Osteoblast (primary cell): ENCODE measurements at places on chromosomes 3 and 15. TPM values are rescaled to one million over a fixed set of nuclear protein-coding genes. Genes with fewer than 3 reads are reported as not detected.
A peak's percentile ranks its signal among the peaks of the same experiment; 100 is the strongest.

GRCh38 chr3:87088430-87088992 lies 97.6 kb upstream of the VGLL3 start:
- H3K4me3 ChIP-seq: peak overlapping the region; percentile 82
- H3K36me3 ChIP-seq: no peaks in the 10 kb centered on the region
- DNase-seq: peak; percentile 82
- H3K4me1 ChIP-seq: peaks cover 18% of the 10 kb centered on the region
- no peaks in the 10 kb centered on the region for H3K27me3 ChIP-seq
- H3K27ac ChIP-seq: peak overlapping the region; percentile 93

DNA sequence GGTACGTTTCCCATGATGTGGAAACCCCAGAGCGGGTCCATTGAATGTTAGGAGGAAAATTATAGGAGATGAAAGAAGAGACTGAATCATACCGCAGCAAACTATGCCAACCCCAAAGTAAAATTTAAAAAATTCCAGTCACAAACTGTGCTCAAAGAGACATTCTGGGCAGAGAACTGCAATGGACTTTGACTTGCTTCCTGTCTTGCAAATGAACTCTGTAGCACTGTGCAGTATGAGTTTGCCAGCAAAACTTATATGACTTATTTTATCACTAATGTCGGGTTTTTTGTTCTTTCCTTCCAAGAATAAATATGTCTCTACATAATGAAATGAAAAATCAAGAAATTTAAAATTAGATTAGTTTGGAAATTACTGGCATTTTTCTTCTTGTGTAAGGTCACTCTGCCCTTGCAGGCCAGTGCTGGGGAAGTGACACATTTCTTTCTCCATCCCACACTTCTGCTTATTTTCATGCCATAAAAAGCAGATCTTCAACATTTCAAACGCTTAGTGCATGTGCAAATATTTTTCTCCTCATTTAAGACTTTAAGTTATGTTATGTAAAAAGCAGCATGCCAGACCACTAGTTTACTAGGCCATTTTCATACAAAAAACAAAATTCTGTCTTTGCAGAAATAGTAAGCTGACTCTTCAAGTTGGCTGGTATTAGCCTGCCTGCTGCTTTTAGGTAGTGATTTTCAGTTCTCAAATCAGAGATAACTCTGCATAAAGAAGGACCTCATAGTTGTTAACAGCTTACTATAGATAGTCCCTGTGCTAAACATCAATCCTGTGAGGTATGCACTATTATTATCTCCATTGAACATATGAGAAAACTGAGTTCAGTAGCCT lies 32.2 kb upstream of the SSR3 start:
- DNase-seq: peak; percentile 22
- no peaks in the 10 kb centered on the region for H3K36me3 ChIP-seq
- no peak overlapping the region for H3K4me3 ChIP-seq
- H3K4me1 ChIP-seq: no peaks in the 10 kb centered on the region
- H3K27me3 ChIP-seq: no peaks in the 10 kb centered on the region
- H3K27ac ChIP-seq: no peak overlapping the region

DNA sequence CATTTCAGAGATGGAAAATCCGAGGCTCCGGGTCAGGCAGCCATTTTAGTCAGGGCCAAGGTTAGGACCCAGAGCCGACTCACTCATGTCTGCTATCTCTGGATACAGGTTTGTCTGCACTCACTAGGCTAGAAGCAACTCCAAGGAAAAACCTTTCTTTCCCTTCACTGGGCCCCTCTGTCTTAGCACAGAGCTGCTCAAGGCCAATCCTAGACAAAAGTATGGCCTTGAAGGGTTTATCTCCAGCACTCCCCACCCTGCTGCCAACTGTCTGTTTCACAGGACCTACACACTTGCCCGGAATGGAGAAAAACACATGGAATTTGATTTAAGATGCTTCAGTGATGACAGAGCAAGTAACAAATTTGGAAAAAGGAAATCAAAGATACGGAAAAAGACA lies 25.6 kb downstream of the ACAN start:
- peaks cover 15% of the 10 kb centered on the region for H3K4me1 ChIP-seq
- H3K27ac ChIP-seq: no peak overlapping the region
- DNase-seq: no peak
- no peaks in the 10 kb centered on the region for H3K36me3 ChIP-seq
- H3K4me3 ChIP-seq: no peak overlapping the region

DNA sequence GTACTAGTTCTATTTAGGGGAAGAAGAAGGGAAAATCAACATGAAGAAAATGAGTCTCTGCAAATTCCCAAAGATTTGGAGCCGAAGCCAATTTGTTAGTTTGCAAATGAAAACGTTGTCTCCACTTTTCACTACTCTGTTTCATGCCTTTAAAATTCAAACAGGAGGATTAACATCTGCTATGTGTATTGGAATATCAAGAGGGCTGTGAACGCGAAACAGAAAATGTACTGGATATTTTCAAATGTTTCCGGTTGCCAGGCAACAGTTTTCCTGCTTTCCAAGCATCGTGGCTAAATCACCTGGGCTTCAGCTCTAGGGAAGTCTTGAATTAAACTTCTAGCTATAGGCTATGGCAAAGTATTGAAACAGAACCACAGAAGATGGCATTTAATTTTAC lies 172.8 kb downstream of the KCNMB2 start:
- no peak for DNase-seq
- H3K4me1 ChIP-seq: no peaks in the 10 kb centered on the region
- H3K36me3 ChIP-seq: no peaks in the 10 kb centered on the region
- H3K27me3 ChIP-seq: no peaks in the 10 kb centered on the region
- no peak overlapping the region for H3K4me3 ChIP-seq
- H3K27ac ChIP-seq: no peak overlapping the region

- no peak overlapping the region for H3K4me3 ChIP-seq
- peaks cover 4% of the 10 kb centered on the region for H3K36me3 ChIP-seq
- peak; percentile 81 for DNase-seq
- H3K27me3 ChIP-seq: no peaks in the 10 kb centered on the region
Measured at GRCh38 chr3:132641837-132642538, 17.6 kb downstream of the ACAD11 start.

DNA sequence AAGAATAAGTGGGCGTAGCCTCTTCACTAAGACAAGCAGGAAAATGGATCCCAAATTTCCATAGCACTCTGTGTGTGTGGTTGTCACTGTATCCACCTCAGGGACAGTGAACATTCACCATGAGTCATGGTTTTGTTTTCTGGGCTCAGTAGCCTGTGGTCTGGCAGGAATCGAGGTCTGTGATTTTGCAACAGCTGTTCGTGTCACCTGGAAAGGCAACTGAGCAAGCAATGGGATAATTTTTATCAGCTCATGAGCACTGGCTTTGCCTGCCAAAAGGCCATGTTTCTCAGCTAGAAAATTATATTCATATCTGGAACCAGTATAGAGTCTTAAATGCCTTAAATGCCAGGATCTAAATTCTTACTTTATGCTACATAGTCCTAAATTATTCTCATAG lies 60.9 kb downstream of the STRIT1 start:
- no peaks in the 10 kb centered on the region for H3K36me3 ChIP-seq
- H3K27ac ChIP-seq: peak overlapping the region; percentile 78
- H3K4me1 ChIP-seq: peaks cover 21% of the 10 kb centered on the region
- H3K27me3 ChIP-seq: no peaks in the 10 kb centered on the region

DNA sequence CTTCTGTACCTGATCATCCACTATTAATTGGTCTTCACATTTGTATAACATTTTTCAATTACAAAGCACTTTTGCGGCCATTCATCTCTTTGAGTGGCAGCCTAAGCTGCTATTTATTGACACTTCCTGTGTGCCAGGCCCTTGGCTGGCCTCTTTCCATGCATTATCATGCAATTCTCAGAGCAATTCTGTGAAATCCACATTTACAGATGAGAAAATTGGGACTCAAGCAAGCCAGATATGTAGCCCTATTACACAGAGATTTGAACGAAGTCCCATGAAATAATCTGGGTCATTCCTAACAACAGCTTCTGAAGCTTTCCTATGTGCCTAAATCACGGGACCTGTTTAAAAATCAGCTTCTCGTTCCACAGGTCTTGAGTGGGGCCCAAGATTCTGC lies 17.4 kb downstream of the SLC6A1 start:
- no peaks in the 10 kb centered on the region for H3K4me1 ChIP-seq
- H3K4me3 ChIP-seq: no peak overlapping the region
- DNase-seq: no peak
- H3K27ac ChIP-seq: no peak overlapping the region

The GPD1L gene
- 10.1 and 11.5 TPM in 2 replicates for total RNA-seq

The LINGO1 gene
- total RNA-seq: under 0.01 and 1.1 TPM in 2 replicates

The EPHA3 gene
- total RNA-seq: 10.9 and 12.7 TPM in 2 replicates

The DYNLT2B gene
- 10.5 and 10.9 TPM in 2 replicates for total RNA-seq

The GHRL gene
- total RNA-seq: under 0.01 TPM in 1 of 2 replicates, not detected in the other

The IGF2BP2 gene
- total RNA-seq: 80.4 and 81.8 TPM in 2 replicates

The TNIK gene
- total RNA-seq: 7.6 and 8.8 TPM in 2 replicates
